ELF-1 (cell line): ENCODE measurements at places on chromosomes 6 and 20.

DNA sequence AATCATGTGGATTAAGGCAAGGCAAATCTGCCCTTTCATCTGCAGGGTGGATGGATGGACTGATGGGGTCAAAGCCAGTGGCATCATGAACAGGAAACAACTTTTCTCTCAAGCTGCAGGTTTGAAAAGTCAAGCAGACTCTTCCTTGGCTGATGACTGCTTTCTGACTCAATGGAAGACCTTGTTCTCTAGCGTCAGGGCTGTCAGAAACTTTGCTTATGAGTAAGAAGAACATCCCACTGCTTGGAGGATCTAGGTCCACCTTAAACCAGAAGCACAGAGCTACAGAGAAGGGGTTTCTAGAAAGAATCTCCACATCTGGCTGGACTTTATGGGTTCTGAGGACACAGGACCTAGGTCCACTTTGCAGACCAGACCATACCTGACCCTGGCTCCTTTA lies 36.3 kb upstream of the CST5 start:
- DNase-seq = no peak

DNA sequence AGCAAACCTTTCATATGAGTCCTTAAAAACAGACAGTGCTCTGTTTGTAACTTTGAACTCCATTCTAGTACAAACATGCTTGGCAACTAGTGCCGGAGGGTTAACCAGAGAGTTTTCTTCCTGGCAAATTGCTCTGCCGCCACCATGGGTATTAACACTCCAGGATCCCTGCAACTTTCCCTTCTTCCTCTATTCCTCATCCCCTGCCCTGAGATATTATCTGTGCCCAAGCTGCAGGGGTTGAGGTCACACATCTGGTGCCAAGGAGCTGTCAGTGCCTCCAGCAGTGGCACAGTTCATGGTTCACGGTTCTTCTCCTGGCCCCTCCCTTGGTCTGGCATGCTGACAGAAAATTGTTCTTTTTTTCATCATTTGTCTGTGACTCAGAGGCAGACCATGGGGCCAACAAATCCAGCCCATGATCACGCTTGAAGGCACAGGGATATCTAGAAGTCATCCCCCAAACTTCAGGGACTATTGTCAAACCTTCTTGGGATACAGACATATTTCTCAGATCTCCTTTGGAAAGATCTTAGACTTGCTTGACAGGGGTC lies 77.5 kb downstream of the ATXN1 start:
- no peak for DNase-seq

GRCh38 chr20:8394308-8394945 lies 262.4 kb downstream of the PLCB1 start:
- no peak for DNase-seq

- no peak for DNase-seq
Observed at GRCh38 chr6:155561257-155561965, 105.8 kb upstream of the NOX3 start.

GRCh38 chr20:31570735-31571617 lies 34.1 kb upstream of the ID1 start:
- DNase-seq = no peak

DNA sequence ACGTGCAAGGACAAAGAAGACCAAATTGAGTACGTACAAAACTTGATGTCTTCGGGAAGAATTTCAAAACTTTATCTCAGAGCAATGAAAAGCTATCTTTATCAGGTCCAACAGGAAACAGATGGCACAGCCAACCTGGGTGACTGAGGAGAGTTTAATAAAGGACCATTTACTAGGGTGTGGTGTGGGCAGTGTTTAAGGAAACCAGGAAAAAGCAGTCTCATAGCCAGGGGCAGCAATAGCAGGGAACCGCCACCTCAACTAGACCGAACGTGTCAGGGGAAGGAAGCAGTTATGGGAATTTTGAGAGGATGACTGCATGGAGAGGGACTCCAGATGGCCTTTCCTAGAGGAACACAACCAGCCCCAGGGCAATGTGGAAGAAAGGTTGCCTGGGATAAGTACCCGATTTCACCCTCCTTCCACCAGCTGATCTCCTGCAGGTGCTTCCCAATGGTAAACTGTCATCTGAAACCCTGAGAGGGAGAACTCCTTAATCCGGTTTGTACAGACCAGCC lies 15.2 kb upstream of the TAAR5 start:
- DNase-seq = no peak

DNA sequence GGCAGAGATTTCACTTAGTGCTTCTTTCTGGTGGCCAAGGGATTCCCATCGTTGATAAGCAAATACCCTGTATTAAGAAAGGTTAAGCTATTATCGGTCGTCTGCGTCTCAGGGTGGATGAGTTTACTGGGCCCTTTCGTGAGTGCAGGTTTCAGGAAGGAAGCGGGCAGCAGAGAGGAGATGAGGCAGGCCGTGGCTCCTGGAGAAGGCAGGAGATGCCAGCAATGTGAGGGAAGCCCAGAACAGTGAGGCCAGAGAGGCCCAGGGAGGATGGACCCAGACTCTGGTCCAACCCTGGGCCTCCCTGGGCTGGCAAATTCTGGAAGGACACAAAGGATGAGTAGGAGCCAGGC lies 11.2 kb downstream of the TFEB start:
- no peak for DNase-seq

- DNase-seq = peak; percentile 48
Observed at GRCh38 chr6:25223490-25223991, 55.6 kb upstream of the CARMIL1 start.

GRCh38 chr6:13716955-13717295 lies 5.3 kb upstream of the RANBP9 start:
- DNase-seq = no peak
